Muscle of back (tissue), 13 donors: ENCODE measurements at places on chromosomes 4 and X. TPM values are rescaled to one million over a fixed set of nuclear protein-coding genes. Genes with fewer than 3 reads are reported as not detected.

Gene AWAT2
- not detected for polyA plus RNA-seq

Gene PPEF2
- not detected for polyA plus RNA-seq

Gene NKX3-2
- 0.20 TPM for polyA plus RNA-seq

Gene PPARGC1A
- 5.6 TPM for polyA plus RNA-seq

Gene PIM2
- polyA plus RNA-seq: 1.9 TPM

Gene SLC34A2
- 0.43 TPM for polyA plus RNA-seq

Gene NDST4
- 0.87 TPM for polyA plus RNA-seq

Gene ARMCX2
- polyA plus RNA-seq: 118 TPM

Gene IQCM
- not detected for polyA plus RNA-seq

Gene FGFBP1
- polyA plus RNA-seq: not detected

Gene F8A1
- 5.8 TPM for polyA plus RNA-seq

Gene SCLT1
- 8.8 TPM for polyA plus RNA-seq

Gene BEND2
- polyA plus RNA-seq: 0.08 TPM

Gene FBXO8
- polyA plus RNA-seq: 14.0 TPM

Gene TMEM144
- polyA plus RNA-seq: 3.2 TPM

Gene CLIC2
- 4.1 TPM for polyA plus RNA-seq

Gene STOX2
- 6.2 TPM for polyA plus RNA-seq

Gene IBSP
- not detected for polyA plus RNA-seq

Gene GUCY1B1
- polyA plus RNA-seq: 25.0 TPM

Gene IRAK1
- 40.5 TPM for polyA plus RNA-seq

Gene CFAP99
- polyA plus RNA-seq: not detected

Gene CXCL10
- polyA plus RNA-seq: 0.45 TPM

Gene ANXA3
- 13.4 TPM for polyA plus RNA-seq

Gene BEX2
- 37.7 TPM for polyA plus RNA-seq

Gene RASL11B
- polyA plus RNA-seq: 13.2 TPM

Gene VCX2
- not detected for polyA plus RNA-seq
